ENCODE measurements at places on chromosomes 5 and 9. TPM values are rescaled to one million over a fixed set of nuclear protein-coding genes. Genes with fewer than 3 reads are reported as not detected.

DNA sequence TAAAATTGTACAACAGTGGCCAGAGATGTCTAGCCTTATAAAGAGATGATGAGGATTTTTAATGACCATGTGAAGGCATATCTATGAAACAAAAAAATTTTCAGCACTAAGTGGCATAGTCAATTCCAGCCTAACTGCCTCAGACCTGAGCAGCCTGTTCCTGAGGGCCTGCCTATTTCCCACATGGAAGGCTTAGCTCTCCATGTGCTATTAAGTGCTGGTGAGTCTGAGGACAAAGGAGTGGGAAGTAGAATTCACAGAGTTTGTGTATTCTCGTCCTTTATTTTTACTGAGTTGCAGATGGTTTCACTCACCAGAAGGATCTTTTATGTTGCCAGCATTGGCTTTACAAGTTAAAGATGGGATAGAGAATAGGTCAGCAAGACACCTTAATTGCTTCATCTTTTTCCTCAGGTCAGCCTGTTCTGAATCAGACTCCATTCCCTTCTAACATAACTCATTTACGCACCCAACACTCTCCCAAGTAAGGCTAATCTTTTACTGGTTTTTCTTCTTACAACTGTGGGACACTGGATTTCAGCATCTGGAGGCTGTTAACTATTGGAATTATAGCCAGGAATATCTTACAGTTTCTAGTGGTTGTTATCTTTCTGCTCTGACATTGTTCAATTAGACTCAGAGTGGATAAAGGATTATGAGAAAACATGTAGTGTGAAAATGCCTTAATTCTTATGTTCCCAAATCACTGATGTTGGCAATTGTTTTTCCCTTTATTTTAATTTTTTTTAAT, 76.8 kb downstream of the ISOC1 start:
- DNase-seq, result no peak

DNA sequence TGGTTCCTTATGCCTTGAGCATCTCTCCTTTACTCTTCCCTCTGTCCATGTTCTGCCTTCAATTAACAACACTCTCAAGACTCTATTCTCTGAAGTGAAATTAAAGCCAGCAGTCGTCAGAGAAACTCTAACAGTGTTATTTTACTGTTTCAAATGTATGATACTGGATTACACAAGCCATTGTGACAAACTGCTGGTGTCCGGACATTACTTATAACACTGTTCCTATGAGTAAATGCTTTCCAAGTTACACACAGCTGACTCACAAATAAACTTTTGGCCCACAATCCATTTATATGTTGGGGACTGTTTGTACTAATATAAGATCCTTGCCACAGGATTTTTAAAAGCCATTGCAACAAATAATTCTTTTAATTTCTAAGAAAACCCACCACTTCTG, 63.2 kb upstream of the GHR start:
- no peak for DNase-seq

DNA sequence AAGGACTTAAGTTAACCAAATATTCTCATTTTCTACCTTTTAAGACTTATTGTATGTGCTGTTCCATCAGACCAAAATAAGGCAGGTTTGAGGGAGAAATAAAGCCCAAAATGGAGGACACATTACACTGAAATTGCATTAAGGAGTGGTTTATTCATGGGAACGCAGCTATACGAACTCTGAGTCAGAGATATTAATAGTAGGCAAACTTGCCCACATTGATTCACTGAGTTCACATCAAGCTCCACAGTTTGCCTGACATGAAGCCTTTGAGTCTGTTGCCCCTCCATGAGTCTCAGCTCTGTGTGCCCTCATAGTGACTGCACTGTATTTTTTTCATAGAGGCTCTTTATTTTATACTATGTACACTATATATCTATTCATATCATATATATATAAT, 135.0 kb upstream of the SNX2 start:
- DNase-seq, result no peak

GRCh38 chr9:21747175-21747574, 55.3 kb upstream of the MTAP start:
- no peak for DNase-seq

- no peak for DNase-seq
Measured at GRCh38 chr9:92745881-92746280, 18.8 kb downstream of the BICD2 start.

GRCh38 chr9:14372437-14373335, 58.7 kb upstream of the NFIB start:
- no peak for DNase-seq

Gene C5orf58
- total RNA-seq, result not detected

Gene GPRIN1
- 2.3 TPM for total RNA-seq

Gene ROPN1L
- 0.22 TPM for total RNA-seq

Measured in CD8-positive, alpha-beta memory T cell (primary cell).